Liver (tissue), 10 donors: ENCODE measurements at places on chromosomes 11 and 22. TPM values are rescaled to one million over a fixed set of nuclear protein-coding genes. Genes with fewer than 3 reads are reported as not detected.

CD3D gene
- total RNA-seq = 1.6 TPM

DNA sequence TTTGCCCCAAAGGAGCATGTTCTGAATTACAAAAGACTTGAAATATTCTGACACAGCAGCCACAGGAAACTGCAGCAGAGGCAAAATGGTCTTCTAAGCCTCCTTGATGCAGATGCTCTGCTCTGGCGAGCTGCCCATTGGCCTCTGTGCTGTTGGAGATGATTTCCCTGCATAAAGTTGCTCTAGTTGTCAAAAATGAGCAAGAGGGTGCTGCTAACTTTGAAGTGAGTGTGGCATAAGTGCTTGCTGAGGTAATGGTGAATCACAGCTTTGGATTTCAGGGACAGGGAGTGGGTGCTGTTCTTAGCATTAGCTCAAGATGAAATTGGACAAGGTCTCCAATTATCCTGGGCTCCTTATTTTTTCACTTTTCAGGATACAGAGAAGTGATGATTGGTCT, 435.4 kb downstream of the TMEM135 start:
- no peak overlapping the region for H3K27ac ChIP-seq
- no peaks in the 10 kb centered on the region for H3K27me3 ChIP-seq

DNA sequence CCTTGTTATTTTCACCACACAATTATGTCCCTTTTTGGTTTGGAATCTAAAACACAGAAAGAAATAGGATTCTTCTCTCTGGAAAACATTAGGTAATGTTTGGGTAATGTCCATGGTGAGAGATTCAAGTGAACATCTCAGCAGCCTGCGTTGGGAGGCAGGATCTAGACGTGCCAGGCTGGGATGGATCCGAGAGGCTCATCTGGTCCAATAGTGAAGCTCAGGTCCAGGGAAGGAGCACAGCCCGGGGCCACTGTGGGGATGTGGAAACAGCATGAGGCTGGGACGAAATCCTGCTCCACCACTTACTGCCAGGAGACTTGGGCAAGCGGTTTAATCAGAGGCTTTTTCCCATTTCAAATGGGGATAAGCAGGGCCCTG, 109.9 kb downstream of the CSNK2A3 start:
- no peaks in the 10 kb centered on the region for H3K36me3 ChIP-seq
- no peak for DNase-seq
- H3K4me1 ChIP-seq = no peaks in the 10 kb centered on the region
- H3K4me3 ChIP-seq = no peak overlapping the region
- no peaks in the 10 kb centered on the region for H3K27me3 ChIP-seq
- peak overlapping the region; percentile 51 for H3K27ac ChIP-seq

DNA sequence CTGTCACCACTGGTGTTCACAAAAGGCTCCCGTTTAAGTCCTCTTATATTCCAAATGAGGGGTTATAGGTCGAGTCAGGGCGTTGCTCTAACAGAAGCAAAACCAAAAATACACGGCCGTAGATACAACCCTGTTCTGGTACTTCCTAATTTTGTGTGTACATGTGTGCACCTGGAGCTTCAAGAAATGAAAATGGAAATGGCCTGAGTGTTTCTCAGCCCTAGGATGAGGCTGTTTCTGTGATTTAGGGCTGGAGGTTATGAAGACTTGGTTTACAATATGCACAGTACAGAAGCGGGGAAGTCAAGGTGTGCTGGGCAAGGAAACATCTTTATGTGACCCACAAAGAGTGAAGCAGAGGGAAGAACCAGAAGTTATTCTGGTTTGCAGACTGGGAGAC, 110.4 kb upstream of the OR4B1 start:
- no peak for DNase-seq
- peak overlapping the region; percentile 68 for H3K27ac ChIP-seq
- no peaks in the 10 kb centered on the region for H3K27me3 ChIP-seq
- no peak overlapping the region for H3K4me3 ChIP-seq
- peaks cover 82% of the 10 kb centered on the region for H3K4me1 ChIP-seq

- H3K36me3 ChIP-seq = no peaks in the 10 kb centered on the region
- peak overlapping the region; percentile 70 for H3K27ac ChIP-seq
- H3K4me1 ChIP-seq = peaks cover 27% of the 10 kb centered on the region
These were observed 49.9 kb downstream of the STIM1 start for GRCh38 chr11:3905080-3905953.

GRCh38 chr22:29937940-29938693, 55.1 kb downstream of the MTMR3 start:
- no peaks in the 10 kb centered on the region for H3K27me3 ChIP-seq
- H3K36me3 ChIP-seq = no peaks in the 10 kb centered on the region
- no peak for DNase-seq

SLC22A9 gene
- total RNA-seq = 138 TPM

- H3K27me3 ChIP-seq = no peaks in the 10 kb centered on the region
- H3K4me3 ChIP-seq = no peak overlapping the region
- peaks cover 3% of the 10 kb centered on the region for H3K36me3 ChIP-seq
- peaks cover 12% of the 10 kb centered on the region for H3K4me1 ChIP-seq
These were observed 35.6 kb downstream of the TMEM123 start for GRCh38 chr11:102416976-102417375.

- no peaks in the 10 kb centered on the region for H3K27me3 ChIP-seq
- H3K36me3 ChIP-seq = no peaks in the 10 kb centered on the region
- no peak for DNase-seq
- peak overlapping the region; percentile 63 for H3K27ac ChIP-seq
- H3K4me3 ChIP-seq = no peak overlapping the region
These were observed 73.3 kb downstream of the SERGEF start for GRCh38 chr11:17939542-17939941.

CD6 gene
- 0.42 TPM for total RNA-seq

- H3K4me3 ChIP-seq = no peak overlapping the region
- H3K27me3 ChIP-seq = peaks cover 2% of the 10 kb centered on the region
- H3K36me3 ChIP-seq = no peaks in the 10 kb centered on the region
- no peak overlapping the region for H3K27ac ChIP-seq
These were observed 534.3 kb downstream of the NTM start for GRCh38 chr11:131904756-131905155.

GPHA2 gene
- not detected for total RNA-seq

- DNase-seq = no peak
- H3K27me3 ChIP-seq = no peaks in the 10 kb centered on the region
- no peaks in the 10 kb centered on the region for H3K36me3 ChIP-seq
- H3K4me3 ChIP-seq = no peak overlapping the region
- H3K4me1 ChIP-seq = peaks cover 24% of the 10 kb centered on the region
- H3K27ac ChIP-seq = peak overlapping the region; percentile 25
These were observed 2.3 kb upstream of the HMOX1 start for GRCh38 chr22:35378621-35379020.

DNA sequence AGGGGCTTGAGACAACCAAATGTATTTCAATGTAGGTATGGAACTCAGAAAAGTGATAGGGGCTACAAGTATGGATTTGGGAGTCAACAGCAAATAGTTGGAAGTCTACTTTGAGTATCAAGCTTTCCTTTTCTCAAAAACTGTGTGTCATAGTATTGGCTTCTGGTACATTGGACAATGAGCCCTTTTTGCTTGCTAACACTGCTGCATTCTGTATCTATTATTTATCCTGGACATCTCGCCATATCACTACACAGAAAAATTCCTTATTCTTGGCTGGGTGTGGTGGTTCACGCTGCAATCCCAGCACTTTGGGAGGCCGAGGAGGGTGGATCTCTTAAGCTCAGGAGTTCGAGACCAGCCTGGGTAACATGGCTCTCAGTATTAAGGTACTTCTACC, 18.4 kb downstream of the CYP2R1 start:
- no peak for DNase-seq
- no peaks in the 10 kb centered on the region for H3K4me1 ChIP-seq
- no peak overlapping the region for H3K27ac ChIP-seq

GRCh38 chr22:41983513-41984405, 14.5 kb downstream of the SEPTIN3 start:
- no peak overlapping the region for H3K4me3 ChIP-seq
- H3K27ac ChIP-seq = no peak overlapping the region
- H3K4me1 ChIP-seq = no peaks in the 10 kb centered on the region
- H3K36me3 ChIP-seq = no peaks in the 10 kb centered on the region
- no peak for DNase-seq

- no peaks in the 10 kb centered on the region for H3K4me1 ChIP-seq
- H3K27ac ChIP-seq = no peak overlapping the region
- H3K4me3 ChIP-seq = no peak overlapping the region
- DNase-seq = no peak
These were observed 125.6 kb downstream of the CSNK2A3 start for GRCh38 chr11:11227296-11228085.

- peak overlapping the region; percentile 93 for H3K27ac ChIP-seq
- H3K36me3 ChIP-seq = peaks cover 9% of the 10 kb centered on the region
- DNase-seq = no peak
- H3K4me1 ChIP-seq = peaks cover 50% of the 10 kb centered on the region
- H3K27me3 ChIP-seq = no peaks in the 10 kb centered on the region
These were observed 17.0 kb downstream of the TNKS1BP1 start for GRCh38 chr11:57307666-57308270.

DNA sequence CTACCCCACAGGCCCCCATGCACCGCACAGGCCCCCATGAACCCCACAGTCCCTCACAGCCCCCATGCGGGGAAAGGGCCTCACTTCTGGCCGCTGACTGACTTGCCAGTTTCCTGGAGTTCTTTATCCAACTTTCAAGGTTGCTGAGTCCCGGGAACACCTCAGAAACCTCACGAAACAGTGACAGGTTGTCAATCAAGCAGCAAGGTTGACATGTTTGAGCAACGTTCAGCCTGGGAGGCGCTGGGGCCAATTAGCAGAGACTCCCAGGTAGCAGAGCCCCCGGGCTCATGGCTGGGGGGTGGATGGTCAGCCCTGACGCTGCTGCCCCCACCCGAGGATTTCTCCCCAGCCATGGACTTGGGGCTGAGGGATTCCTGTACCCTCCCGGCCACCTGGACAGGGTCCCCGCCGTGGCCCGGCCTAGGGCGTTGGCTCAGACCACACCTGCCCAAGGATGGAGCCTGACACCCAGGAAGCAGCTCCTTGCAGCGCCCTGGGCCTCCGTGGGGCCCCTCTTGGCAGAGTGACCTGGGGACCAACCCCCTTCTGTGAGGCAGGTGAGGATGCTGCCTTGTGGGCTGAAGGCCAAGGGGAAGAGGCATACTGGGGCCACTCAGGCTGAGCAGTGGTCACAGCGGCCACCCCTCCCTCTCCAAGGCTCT, 33.8 kb upstream of the CCDC188 start:
- no peak for DNase-seq
- no peaks in the 10 kb centered on the region for H3K27me3 ChIP-seq
- no peak overlapping the region for H3K4me3 ChIP-seq
- H3K4me1 ChIP-seq = peaks cover 28% of the 10 kb centered on the region
- H3K36me3 ChIP-seq = no peaks in the 10 kb centered on the region
- no peak overlapping the region for H3K27ac ChIP-seq

- H3K27me3 ChIP-seq = no peaks in the 10 kb centered on the region
- no peak overlapping the region for H3K27ac ChIP-seq
- no peaks in the 10 kb centered on the region for H3K4me1 ChIP-seq
- peak; percentile 40 for DNase-seq
- no peaks in the 10 kb centered on the region for H3K36me3 ChIP-seq
These were observed 42.4 kb downstream of the KCNJ4 start for GRCh38 chr22:38412435-38413084.
